NCI-H2227 treated with DMSO at 0.1 percent for 48 hours (cell line): ENCODE measurements at places on chromosomes 7 and 10.

- no peak for DNase-seq
These were observed 159.3 kb upstream of the TMEM196 start for GRCh38 chr7:19932549-19933249.

- DNase-seq = no peak
These were observed 14.2 kb upstream of the SVIL start for GRCh38 chr10:29648983-29649268.

DNA sequence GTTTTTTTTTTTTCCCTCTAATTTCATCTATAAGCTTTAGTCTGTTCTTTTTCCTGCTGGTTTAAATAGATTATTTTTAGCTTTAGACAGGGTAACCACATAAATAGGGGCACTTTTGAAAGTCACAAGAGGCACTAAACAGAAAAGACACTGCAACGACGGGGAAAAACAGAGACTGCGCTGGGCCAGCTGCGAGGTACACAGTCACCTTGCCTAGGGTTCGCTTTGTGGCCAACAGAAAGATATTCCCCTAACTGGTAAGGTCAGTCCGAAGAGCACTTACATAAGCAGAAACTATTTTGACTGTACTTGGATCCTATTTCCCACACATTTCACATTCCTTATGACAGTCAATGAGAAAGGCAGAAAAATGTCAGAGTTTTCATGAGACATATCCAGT, 175.6 kb upstream of the PHF14 start:
- DNase-seq = no peak

DNA sequence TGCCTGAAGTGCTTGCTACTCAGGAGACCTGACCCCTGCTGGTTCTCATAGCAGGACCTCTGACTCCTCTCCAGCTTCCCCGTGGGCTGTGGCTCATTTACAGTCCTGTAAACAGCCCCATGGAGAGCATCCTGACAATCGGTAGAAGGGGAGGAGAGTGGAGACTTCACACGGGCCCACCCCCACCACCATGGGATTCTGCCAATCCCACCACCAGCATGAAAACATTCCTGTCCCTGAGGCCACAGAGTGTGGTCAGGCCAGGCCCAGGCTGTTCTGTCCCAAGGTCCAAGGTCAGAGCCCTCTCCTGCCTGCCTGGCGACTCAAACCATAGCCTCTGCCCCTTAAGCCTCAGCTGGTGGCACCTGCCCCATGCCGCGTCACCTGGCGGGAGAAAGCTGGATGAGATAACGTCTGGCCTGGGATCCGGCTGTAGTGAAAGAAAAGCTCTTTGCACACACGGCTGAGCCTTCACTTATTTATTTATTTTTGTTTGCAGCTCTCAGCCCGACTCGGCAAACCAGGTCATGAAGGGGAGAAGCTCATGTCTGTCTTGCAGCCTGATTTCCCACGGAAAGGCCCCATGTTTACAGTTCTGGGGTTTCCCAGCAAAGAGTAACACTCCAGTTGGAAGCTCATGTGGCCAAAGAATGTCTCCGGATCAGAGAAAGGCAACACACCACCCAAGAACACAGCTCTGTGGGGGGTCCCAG, 293.6 kb upstream of the ZMIZ1 start:
- no peak for DNase-seq

DNA sequence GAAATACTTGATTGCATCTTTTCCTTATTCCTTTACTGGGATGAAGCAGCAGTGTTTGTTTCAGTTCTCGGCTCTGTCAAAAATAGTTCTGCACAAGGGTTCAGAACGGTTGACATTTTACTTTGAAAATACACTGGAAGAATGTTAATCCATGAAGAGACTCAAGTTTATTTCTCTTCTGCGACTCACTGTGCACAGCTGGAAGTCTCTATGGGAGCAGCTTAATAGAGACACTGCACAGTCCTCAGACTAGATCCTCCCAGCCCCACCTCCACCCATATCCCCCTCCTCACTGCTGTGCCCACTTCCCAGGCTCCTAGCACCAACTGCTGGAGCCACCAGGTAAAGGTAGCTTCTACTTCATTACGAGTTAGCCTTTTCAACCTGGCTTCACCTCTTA, 517.8 kb downstream of the GRID1 start:
- no peak for DNase-seq

DNA sequence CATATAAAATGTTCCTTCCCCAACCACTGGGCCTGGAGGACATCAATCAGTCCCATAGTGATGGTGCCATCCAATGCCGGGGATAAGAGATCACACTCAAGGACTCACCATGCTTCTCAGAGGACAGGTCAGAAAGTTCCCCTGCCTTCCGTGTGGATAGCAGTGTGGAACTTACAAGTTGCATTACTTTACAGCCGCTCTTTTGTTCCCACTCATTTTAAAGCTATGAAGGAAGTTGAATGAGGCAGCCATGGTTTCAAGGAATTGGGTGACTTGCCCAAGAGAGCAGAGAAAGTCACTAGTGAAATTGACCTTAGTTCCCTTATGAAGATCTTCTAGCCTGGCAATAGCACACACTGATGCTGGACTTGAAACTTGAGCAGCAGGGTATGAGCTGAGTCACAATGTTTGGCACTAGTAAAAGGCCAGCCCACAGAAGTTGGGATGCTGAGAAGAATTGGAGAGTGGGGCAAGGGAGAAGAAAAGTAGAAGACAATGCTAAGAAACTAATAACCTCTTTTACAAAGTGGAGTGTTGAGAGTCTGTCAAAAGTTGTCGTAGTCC, 78.7 kb downstream of the CXCL12 start:
- DNase-seq = no peak

DNA sequence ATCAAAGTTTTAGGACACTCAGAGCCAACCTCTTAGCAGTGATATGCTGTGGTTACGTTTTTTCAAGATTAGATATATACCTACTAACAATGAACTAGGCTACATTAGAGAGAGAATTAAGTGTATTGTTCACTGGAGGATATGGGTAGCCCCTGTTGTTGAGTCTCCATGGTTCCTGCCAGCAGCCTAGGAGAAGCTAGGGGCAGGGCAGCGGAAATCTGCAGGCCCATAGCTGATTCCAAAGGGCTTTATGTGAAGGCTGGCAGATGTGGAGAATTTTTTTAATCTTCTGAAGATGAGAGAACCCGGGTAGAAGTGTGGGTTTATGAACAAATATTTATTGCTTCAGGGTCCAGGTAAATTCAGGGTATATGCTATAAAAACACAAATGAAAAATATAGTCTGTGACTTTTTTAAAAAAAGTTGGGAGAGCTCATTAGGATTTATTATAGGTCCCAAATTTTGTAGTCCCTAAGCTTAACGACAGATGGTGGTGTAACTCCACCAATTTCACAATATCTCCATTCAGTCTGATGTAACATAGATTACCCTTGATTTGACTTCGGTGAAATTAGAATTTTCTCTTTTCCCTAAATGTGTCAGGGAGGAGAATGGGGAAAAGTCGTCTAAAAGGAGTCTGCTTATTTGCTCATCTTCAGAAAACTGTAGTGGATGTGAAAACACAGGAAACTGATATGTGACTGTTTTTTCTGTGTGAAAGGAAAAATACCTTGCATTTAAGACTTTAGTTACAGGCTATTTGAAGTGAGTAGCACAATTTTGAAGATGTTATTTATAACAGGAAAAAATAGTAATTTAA, 163.0 kb upstream of the PPP1R3A start:
- DNase-seq = no peak

DNA sequence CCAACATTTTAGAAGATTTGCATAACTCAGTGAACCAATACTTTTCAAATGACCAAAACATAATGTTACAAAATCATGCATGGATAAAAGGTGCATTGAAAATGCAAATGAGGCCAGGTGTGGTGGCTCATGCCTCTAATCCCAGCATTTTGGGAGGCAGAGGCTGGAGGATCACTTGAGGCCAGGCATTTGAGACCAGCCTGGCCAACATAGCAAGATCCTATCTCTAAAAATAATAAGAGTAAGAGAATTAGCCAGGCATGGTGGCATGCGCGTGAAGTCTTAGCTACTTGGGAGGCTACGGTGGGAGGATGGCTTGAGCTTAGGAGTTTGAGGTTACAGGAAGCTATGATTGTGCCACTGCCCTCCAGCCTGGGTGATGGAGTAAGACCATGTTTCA, 33.4 kb downstream of the SCD start:
- DNase-seq = no peak

DNA sequence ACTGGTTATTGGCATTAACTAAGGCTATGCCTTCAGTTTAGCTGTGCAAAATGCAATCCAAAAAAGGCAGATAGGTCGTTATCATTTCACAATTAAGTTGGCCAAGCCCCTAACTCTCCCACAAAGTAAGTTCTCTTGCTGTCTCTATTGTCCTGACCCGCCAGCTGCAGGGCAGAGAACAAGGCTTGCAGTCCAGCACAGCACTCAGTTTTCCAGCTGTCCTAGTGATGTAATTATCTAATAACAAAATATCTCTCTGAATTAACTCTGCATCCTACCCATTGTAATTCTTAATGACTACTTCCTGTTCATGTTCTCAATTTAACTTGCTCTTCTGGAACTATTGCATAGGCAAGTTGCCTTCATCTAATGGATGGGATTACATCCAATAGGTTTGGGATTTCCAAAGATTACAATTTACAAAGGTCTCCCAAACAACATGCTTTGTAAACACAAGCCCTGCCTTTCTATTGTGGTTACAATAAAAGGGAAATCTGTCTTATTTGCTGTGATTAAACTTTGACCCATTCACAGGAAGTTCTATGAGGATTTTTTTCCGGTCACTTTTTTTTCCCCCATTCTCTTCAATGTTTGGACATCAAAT, 55.2 kb downstream of the CDK6 start:
- DNase-seq = no peak

- no peak for DNase-seq
These were observed 8.6 kb downstream of the CALN1 start for GRCh38 chr7:72403458-72404076.

- DNase-seq = no peak
These were observed 26.7 kb downstream of the ZSCAN25 start for GRCh38 chr7:99643464-99643863.

- DNase-seq = no peak
These were observed 10.6 kb downstream of the ZFAND2A start for GRCh38 chr7:1149351-1149794.

DNA sequence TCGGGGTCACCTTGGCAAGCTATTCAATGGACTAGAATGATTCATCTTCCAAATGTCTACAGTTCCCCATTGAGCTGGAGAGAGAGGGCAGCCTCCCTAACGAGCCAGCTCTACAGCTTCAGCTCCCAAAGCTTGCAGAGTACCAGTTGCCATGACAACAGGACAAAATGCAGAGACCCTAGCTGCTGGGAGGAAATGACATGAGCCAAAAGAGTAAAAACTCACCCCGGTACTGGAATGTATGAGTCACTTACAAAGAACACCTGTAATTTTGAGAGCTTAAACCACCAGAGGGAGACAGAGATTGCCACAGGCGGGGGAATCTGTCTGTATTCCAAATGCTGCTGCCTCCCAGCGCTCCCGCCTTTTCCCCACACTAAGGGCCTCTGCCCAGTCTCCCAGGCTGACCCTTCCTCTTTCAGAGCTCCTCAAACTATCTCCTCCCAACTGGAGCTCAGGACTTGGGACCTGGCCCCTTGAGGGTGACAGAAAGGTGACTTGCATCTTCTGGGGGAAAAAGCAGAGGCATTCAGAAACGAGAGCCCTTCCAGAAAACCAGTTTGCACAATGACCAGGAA, 95.5 kb downstream of the CUL2 start:
- DNase-seq = peak; percentile 67

GRCh38 chr10:109411917-109412316, 511.4 kb downstream of the XPNPEP1 start:
- DNase-seq = no peak

- no peak for DNase-seq
These were observed 39.7 kb upstream of the SAMD8 start for GRCh38 chr10:75071756-75072155.

DNA sequence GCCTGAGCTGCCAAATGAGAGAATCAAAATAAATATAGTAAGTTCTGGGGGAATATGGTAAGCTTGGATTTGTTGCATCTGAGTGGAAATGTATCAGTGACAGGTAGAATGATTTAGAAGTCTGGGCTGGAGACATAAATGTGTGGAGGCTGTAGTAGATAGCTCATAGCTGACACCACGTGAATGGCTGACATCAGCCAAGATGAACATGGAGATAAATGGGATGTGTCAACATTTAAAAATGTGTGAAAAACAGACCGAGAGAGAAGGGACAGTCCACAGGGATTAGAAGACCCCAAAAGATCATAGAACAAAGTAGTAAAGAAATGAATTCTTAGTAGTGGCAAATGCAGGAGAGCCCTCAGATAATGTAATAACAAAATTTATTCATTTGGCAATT, 40.9 kb downstream of the NAMPT start:
- no peak for DNase-seq

DNA sequence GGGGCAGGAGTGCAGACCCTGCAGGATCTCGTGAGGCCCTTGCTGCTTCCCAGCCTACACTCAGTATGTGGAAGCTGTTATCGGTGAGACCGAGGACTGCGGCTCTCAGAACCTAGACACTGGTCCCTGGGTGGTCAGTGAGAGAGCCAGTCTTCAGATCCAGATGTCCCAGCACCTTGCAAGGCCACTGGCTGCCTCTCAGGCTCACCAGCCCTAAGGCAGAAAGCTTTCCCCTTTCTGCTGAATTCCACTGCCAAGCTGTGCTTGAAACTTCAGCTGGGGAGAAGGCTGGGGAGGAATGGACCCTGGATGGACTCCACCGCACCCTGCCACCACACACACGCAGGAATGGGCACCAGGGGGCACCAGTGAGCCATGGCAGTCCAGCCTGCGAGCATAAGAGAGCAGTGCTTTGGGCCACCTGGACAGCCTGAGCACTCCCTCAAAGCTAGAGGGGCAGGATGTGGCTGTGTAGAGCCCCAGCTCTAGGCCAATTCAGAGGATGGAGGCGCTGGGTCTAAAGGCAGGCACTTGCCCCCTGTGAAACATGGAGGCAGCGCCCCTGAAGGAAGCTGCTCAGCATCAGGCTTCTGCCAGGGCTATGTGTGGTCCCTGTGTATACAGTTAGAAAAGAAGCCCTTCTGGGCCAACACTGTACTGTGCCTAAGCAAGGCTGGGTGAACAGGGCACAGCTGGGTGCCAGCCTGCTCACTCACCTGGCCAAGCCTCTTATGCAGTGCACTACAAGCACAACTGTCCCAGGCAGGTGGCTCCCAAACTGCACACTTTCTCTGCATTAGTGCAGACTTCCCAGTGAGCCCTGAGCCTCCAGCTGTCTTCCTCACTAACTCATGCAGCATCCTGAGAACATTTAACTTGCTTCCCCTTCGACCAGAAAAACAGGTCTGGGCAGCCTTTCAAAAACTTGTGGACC, 21.6 kb downstream of the TMEM72 start:
- DNase-seq = no peak

DNA sequence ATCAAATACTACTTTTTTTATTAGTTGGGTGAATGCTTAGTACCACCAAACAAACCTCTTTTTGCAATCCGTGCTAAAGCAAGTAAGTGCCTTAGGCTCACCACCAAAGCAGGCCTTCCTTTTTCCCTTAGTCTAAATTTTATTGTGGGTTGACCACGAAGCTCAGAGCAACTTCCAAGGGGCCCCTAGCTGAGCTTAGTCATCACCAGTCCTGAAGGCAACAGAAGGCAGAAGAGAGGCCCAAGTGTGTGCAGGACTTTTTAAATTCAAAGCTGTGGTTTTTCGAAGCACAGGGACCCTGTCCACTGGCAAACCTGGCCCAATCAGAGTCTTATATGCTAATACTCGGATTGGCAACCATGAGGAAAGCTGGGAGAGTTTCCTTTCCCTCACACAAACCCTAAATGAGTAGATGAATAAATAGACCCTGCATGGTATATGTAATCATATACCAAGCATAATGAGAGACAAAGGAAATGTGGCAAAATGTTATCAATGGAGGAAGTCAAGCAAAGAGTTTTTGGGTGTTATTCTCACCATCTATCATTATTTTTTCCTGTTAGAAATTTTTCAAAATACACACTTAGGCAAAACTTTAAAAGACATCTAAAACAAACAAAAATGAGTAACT, 453.2 kb upstream of the GALNT17 start:
- DNase-seq = no peak
